ENCODE measurements at places on chromosomes 5 and 9. TPM values are rescaled to one million over a fixed set of nuclear protein-coding genes. Genes with fewer than 3 reads are reported as not detected.

The GAS1 gene
- 336 TPM for total RNA-seq

The PCDH12 gene
- 0.25 TPM for total RNA-seq

The CDC20B gene
- 0.02 TPM for total RNA-seq

GRCh38 chr5:43020399-43020746, 19.7 kb downstream of the ANXA2R start:
- peaks cover 3% of the 10 kb centered on the region for H3K4me1 ChIP-seq
- no peaks in the 10 kb centered on the region for H3K36me3 ChIP-seq
- no peak overlapping the region for H3K27ac ChIP-seq
- H3K4me3 ChIP-seq = peak overlapping the region; percentile 68
- DNase-seq = no peak
- H3K27me3 ChIP-seq = no peaks in the 10 kb centered on the region

- no peak overlapping the region for H3K4me3 ChIP-seq
- no peaks in the 10 kb centered on the region for H3K36me3 ChIP-seq
- no peaks in the 10 kb centered on the region for H3K27me3 ChIP-seq
- H3K4me1 ChIP-seq = peaks cover 7% of the 10 kb centered on the region
- H3K27ac ChIP-seq = peak overlapping the region; percentile 7
Observed at GRCh38 chr9:35847792-35848572, 19.0 kb downstream of the TMEM8B start.

DNA sequence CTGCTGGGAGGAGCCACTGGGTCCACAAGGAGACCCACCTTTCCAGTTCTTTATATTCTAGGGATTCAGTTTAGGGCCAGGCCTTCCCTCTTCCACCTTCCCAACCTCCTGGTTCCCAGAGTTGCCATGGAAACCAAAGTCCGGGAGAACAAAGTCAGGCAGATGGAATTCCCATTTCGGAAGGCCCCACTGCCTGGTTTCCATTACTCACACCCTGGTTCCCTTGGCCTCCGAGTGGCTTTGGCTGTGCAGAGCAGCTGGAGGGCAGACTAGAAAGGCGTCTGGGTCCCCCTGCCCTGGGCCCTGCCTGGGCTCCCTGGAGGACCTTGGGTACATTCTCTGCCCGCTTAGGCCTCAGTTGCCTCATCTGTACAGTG, 136.1 kb downstream of the RGS3 start:
- peak; percentile 63 for DNase-seq

DNA sequence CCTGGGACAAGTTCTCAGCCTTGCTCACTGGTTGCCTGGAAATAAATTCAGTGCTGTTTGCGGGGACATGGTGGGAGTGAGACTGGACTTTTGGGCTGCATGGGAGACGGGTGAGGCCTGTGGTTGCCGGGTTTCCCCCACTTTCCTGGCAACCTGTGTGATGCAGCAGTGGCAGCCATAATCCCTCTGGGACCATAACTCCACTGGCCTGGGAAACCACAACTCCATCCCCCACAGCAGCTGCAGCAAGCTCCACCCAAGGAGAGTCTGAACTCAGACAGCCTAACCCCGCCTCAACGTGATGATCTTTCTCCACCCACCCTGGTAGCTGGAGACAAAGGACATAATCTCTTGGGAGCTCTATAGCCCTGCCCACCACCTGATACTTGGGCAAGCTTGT, 349.9 kb downstream of the PIK3R1 start:
- H3K4me3 ChIP-seq = peak overlapping the region; percentile 27
- H3K27me3 ChIP-seq = no peaks in the 10 kb centered on the region
- no peaks in the 10 kb centered on the region for H3K36me3 ChIP-seq
- H3K27ac ChIP-seq = peak overlapping the region; percentile 53
- H3K4me1 ChIP-seq = peaks cover 24% of the 10 kb centered on the region

GRCh38 chr5:90866915-90867731, 308.5 kb downstream of the ADGRV1 start:
- no peak overlapping the region for H3K27ac ChIP-seq
- no peaks in the 10 kb centered on the region for H3K36me3 ChIP-seq
- peaks cover 9% of the 10 kb centered on the region for H3K4me1 ChIP-seq
- H3K27me3 ChIP-seq = no peaks in the 10 kb centered on the region
- DNase-seq = no peak
- H3K4me3 ChIP-seq = no peak overlapping the region

DNA sequence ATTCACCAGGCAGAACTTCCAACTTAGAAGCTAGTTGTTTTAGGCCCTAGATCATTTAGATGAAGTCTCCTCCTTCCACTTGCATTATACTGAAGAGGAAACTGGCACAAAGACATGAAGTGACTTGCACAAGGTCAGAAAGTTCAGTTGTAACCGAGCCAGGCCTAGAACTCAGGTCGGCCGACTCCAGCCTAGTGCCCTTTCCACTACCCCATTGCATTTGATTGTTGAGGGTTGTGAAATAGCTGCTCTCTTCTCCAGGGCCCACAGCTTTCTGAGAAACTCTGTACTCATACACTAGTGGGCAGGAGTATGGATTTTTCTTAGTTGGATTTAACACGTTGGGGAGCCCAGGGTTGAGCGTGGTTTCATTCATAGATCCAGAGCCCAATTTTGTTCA, 5.6 kb downstream of the ZNF462 start:
- H3K36me3 ChIP-seq = peaks cover 2% of the 10 kb centered on the region
- H3K4me1 ChIP-seq = peaks cover under 1% of the 10 kb centered on the region
- DNase-seq = no peak
- H3K27me3 ChIP-seq = no peaks in the 10 kb centered on the region
- no peak overlapping the region for H3K4me3 ChIP-seq
- H3K27ac ChIP-seq = no peak overlapping the region

GRCh38 chr5:145341842-145342241, 493.3 kb downstream of the PRELID2 start:
- H3K36me3 ChIP-seq = no peaks in the 10 kb centered on the region
- H3K4me3 ChIP-seq = no peak overlapping the region
- no peaks in the 10 kb centered on the region for H3K4me1 ChIP-seq
- no peak overlapping the region for H3K27ac ChIP-seq

All from SJCRH30 (cell line).